ENCODE measurements at places on chromosomes 4 and X. TPM values are rescaled to one million over a fixed set of nuclear protein-coding genes. Genes with fewer than 3 reads are reported as not detected.

DNA sequence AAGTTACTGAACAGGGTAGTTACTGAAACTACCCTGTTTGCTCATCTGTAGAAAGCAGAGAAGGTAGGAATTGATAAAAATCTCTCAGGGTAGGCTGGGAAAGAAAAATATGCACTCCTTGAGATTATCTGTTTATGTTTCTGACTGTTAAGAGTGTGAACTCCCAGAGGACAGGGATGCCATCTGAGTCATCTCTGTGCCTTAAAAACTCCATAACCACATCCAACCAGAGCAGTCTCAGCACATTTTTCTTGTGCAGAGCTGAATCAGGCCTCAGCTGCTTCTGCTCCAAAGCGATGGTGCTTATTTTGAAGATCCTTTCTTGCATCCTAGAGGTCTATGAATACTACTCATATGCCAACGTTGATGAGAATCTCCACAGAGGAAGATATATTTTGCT is 9.9 kb downstream of the CENPVL3 start:
- DNase-seq: no peak

DNA sequence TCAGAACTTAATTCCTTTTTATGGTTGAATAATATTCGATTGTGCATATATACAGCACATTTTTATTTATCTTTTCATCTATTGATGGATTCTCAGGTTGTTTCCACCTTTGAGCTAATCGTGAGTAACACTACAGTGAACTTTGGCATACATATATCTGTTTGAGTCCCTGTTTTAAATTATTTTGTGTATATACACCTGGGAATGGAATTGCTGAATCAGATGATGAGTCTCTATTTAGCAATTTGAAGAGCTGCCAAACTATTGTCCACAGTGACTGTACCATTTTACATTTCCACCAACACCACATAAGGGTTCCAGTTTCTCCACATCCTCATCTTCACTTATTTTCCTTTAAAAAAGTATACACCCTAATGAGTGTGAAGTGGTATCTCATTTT is 166.2 kb upstream of the FGF13 start:
- no peak for DNase-seq

DNA sequence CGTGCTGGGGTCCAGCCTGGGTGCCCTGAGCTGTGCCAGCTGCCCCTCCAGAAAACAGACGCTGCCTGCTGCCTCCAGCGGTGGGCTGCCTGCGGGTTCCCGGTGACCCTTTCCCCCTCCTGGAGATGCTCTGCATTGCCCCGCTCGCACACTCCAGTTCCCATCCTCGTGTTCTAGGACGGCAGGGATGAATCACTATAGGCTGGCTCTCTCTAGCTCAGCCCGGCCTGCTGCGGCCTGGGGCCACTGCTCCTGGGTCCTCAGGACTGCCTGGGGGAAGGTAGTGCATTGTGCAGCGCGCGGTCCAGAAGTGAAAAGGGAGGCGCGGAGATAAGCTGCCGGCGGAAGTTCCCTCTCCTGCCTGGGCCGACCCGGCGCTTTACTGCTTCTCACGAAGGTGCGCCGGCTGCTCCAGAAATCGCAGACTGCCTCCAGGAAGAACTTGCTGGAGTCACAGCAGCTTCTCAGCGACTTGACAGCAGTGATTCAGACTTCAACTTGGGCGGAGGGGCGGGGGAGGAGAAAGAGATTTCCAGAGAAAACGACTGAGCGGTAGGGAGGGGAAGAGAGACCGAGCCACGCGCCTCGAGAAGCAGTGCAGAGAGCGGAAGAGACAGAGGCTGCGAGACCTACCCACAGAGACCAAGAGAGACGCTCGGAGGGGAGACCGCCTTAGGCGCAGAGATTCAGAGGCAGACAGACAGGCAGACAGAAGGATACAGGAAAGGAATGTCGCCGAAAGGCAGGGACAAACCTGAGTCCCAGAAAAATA is 6.7 kb upstream of the MSX1 start:
- no peak for DNase-seq

DNA sequence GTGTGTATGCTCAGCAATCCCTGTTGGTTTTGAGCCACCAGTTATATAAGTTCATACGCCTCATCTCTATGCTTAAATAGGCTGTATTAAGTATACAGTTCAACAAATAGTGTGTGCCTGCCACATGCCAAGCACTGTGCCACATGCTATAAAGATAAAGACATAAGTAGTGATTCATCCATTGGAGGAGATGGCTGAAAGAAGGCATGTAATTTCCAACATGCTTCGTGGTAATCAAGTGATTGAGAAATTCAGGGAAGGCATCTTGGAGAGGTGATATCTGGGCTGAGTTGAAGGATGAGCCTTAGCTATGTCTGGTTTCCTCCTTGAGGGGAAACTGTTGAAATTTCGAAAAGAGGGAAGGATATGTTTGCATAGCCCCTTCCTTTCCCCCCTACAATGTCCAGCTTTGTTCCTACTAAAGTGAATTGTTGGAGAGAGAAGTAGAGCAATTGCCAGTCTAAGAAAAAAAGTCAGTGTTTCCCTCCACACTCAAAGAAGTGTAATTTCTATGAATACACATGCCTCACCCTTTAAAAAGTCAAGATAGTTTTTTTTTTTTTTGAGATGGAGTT is 96.5 kb downstream of the ARHGAP10 start:
- no peak for DNase-seq

DNA sequence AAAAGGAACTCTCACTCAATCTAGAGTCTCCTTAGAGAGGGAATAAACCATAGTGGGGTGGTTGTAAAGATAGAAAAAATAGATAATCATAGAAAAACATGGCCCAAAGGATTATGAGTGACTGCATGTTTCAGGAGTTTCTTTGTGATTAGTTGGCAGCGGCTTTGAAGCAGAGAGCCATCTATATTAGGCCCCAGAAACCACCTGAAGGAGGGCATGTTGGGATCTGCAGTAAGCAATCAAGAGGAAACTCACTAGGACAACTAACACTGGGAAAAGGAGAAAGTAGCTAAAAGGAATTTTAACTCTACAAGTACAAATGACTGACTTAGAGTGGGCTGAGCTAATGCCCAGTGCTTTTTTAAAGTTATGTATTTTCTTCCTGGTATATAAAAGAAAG is 269.2 kb upstream of the NRK start:
- no peak for DNase-seq

DNA sequence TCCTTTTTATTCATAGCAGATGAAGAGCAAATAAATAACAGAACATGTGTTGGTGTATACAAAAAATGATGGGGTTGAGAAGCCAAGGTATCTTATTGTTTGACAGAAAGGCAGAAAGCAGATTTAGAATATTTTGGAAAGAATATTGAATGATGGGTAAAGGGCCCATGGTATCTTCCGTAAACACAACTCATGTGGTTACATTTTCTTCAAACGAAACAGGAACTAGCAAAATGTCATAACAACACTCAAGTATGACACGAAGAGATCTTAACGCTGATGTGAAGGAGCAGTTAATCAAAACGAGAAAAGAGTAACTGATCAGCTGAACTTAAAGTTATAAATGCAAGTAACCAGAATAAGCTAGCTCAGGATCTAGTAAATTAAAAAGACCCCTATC is 195.7 kb upstream of the GK2 start:
- DNase-seq: no peak

Gene SH3TC1
- polyA plus RNA-seq: 8.5 TPM

Gene XPNPEP2
- polyA plus RNA-seq: 0.87 TPM

- no peak for DNase-seq
These were observed 376.9 kb downstream of the PPP4R3C start for GRCh38 chrX:27086237-27086636.

DNA sequence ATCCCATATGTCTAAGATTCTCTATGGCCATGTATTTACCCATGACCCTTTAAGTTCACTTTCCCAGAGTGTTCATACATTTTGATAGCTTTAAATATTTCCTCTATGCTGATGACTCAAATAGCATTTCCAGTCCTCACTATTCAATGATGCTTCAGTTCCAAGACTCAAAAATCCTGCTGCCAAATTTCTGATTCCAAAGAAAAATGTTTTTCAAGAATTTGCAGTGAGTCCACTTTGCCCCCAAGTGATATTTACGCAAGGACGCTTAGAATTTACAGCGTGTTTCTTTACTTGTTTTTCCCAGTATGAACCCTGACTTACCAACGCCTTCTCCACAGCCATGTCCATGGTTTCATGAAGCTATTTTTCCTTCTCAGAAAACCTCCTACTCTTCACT is 127.9 kb upstream of the PCDH18 start:
- DNase-seq: no peak

DNA sequence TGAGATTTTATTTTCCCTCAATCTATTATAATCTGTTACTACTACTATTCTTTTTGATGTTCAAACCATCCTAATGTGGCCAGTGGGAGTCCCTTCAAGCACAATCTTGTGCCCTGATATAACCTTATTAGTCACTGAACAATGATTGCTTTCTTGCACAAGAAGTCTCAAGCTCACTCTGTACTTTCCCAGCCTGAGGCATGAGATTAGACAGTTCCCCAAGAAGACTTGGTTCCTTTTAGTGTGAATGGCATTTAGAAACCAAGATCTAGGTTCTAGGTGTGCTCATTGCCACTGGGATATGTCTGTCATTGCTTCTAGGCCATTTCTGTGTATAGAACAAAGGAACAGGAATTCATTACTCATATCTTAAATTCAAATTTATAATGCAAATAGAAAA is 28.0 kb upstream of the RBM41 start:
- no peak for DNase-seq

Gene KCNIP4
- 62.7 TPM for polyA plus RNA-seq

Gene GAGE12E
- not detected for polyA plus RNA-seq

GRCh38 chr4:94469221-94469784 is 17.6 kb downstream of the PDLIM5 start:
- no peak for DNase-seq

DNA sequence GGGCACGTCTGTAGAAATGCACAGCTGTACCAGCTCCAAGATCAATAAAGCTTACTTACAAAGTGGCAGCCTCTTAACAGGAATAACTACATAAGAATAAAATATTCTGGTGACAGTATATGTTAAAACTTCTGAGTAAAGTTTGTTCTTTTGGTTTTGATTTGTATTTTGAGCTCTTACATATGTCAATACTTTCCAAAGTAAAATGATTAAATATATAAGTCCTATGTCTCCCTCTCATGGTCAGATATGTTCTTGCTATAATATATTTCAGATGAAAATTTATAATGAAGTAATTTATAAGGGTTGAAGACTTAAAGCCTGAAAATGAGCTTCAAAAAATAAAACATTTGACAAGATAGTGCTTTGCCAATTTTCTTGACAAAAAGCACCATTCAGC is 254.4 kb downstream of the NPFFR2 start:
- DNase-seq: no peak

Gene CLIC2
- 3.6 TPM for polyA plus RNA-seq

DNA sequence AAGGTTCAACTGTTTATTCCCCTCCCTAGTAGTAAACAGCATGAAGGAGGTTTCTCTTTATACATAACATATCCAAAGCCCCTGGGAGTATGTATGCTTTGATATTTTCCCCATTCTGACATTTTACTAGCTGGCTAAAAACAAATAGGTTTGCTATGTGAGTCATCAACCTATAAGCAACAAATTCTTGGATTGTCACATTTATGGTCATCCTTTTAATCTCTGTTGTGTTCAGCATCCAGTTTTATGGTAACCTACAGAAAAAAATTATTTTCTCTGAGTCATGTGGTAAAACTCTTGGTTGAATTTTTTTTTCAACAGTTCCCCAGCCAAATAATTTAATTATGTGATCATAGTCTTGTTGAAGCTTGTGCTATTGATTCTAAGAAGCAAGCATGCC is 734.1 kb downstream of the ADGRL3 start:
- no peak for DNase-seq

DNA sequence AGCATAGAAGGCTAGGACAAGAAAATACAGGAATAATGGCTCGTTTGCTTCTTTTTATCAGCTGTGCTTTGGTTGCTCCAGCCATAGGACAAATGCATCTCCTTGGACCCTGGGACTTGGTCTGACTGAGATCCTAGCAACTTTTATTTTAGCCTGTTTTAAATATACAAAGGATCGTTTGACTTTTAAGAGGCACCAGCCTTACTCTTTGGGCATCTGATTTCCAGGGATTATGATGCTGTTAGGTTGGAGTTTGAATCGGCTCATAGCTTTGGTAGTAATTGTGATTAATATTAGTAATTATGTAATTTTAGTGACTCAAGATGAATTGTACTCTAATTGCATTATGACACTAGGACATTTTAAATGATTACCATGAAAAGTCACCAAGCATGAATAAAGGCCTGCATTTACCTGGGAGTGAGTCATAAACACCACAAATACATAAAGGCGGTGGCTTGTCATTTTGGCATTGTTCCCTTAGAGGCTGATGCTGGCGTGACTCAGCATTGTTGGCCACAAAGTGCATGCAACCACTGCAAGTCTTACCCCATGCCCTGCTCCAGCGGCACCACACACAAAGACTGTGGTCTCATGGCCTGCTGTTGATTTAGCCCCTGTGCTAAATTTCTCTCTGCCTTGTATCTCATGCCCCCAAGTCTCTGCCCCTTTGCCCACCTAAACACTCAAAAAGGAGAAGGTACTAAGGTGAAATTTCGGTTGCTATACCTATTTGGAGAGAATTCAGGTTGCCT is 12.4 kb downstream of the GPAT3 start:
- DNase-seq: no peak

DNA sequence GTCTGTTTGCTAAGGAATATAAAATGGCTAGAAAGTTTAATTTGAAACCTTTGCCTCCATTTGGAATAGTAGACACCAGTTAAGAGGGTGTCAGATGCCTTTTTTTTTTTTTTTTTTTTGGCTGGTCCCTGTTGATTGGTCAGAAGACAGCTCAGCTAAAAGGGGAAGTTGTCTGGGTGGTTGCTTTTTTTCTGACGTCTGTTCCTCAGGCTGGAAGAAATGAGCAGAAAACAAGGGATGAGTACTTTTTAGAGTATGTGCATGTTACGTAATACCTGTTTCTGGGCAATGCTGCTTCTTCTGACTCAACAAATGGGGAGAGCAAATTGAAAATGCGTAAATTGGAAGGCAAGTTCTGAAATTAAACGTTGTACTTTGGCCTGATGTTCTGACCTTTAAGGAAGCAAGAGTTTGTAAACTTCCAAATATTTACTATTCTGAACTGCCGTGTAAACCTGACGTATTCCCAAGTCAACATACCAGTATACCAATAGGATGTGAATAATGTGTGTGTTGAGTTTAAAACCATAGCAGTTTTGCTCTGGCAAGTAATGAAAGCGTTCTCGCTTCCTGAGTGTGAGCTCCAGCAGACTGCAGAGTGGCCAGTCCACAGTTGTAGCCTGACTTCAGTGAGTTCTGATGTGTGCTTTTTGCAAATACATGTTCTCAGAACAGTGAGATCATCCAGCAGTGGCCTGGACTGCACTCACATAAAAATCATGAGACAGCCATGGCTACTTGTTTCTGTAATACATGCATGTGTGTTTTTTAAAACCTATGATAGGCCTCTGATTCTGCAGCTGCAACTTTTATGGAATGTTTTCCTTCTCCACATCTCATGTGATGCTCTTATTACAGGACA is 1.7 kb downstream of the SAT1 start:
- no peak for DNase-seq

GRCh38 chrX:23575281-23575680 is 92.0 kb upstream of the PRDX4 start:
- DNase-seq: no peak

GRCh38 chr4:83285055-83285407 is 433 bp upstream of the COQ2 start:
- DNase-seq: no peak

Data from spinal cord (tissue), 10 donors.